Spinal cord (tissue), 10 donors: ENCODE measurements at places on chromosomes 13 and 19.

DNA sequence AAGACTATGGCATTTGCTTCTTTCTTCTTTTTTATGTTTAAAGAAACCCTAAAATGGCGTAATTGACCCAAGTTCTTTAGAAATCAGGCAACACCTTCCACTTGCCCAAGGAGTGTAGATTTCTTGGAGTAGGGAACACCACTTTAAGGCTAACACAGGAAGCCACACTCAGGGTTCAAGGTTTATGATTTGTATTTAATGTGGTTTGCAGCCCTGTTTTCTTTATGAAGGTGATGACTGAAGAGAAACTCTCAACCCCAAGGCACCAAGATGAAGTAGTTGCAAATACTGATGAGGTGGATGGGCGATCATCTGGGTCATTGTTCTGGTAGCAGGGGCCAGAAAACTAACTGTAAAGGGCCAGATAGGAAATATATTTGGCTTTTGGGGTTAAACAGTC lies 101.1 kb downstream of the DLEU7 start:
- no peak for DNase-seq

- no peak for DNase-seq
Observed at GRCh38 chr19:28443361-28443760, 769.6 kb downstream of the UQCRFS1 start.

DNA sequence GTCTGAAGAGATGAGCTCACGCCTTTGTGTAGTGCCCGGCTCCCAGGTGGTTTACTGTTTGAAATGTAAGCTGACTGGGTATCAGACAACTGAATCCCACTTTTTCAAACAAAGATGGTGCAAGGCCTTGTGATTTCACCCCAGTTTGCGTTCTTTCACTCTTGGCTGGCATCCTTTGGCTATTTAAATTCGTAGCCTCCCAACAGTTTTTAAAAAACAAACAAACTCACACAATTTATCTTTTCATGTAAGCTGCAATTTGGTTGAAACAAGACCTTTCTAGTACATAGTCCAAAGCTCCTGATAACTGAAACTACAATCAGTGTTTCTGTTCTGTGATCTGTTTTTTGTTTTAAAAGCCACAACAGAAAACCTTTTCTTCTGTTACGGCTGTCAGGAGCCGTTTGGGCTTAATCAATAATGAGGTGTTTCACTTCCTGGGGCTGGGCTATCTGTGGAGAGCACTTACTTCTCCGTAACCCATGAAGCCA lies 65.1 kb upstream of the NPAS1 start:
- no peak for DNase-seq

- DNase-seq = no peak
Observed at GRCh38 chr19:42078058-42078457, 2.1 kb downstream of the ZNF574 start.

GRCh38 chr19:30151081-30151480 lies 209.0 kb downstream of the URI1 start:
- no peak for DNase-seq

GRCh38 chr13:31591642-31592233 lies 147.6 kb upstream of the RXFP2 start:
- no peak for DNase-seq

- no peak for DNase-seq
Observed at GRCh38 chr19:19261350-19262189, 11.5 kb downstream of the TM6SF2 start.

DNA sequence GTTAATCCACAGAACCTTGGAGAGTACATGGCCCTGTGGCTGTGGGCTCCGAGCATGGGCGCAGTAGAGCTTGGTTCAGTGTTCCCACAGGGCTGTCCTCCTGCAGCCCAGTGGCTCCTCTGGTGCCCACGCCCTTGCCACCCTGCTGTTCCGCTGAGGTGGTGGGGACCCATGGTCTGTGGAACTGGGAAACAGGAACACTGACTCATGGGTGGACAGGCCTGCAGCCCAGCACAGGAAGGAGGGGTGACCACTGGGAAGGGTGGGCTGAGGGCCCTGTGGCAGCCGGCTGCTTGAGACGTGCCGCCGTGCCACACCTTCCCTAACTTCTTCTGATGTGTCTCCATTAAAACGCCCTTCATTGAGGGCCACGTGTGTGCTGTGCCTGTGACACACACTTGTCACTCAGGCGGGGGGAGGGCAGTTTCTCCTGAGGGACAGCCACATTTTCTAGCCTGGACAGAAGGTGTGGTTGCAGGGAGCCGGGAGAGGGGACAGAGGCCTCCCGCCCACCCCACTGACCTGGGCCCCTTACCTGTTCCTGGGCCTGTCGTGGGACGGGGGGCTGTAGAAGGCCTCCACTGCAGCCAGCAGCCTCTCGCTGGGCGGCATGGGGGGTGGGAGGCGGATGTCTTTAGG lies 21.1 kb downstream of the CHERP start:
- DNase-seq = no peak

GRCh38 chr13:24627090-24627714 lies 53.0 kb upstream of the ATP12A start:
- DNase-seq = no peak

GRCh38 chr13:50078231-50078894 lies 63.1 kb downstream of the KCNRG start:
- DNase-seq = no peak

GRCh38 chr13:41284512-41285288 lies 21.3 kb upstream of the MTRF1 start:
- no peak for DNase-seq

GRCh38 chr13:50670272-50670671 lies 173.2 kb downstream of the DLEU7 start:
- DNase-seq = no peak

GRCh38 chr13:21316376-21316775 lies 139.9 kb downstream of the MRPL57 start:
- DNase-seq = no peak

- no peak for DNase-seq
Observed at GRCh38 chr19:32223595-32224370, 121.6 kb upstream of the ZNF507 start.
